ENCODE measurements at places on chromosomes 5 and 9.

GRCh38 chr5:140073296-140073695 is 30.2 kb upstream of the NRG2 start:
- DNase-seq: no peak

- DNase-seq: no peak
Observed at GRCh38 chr9:127612939-127613582, 984 bp downstream of the STXBP1 start.

DNA sequence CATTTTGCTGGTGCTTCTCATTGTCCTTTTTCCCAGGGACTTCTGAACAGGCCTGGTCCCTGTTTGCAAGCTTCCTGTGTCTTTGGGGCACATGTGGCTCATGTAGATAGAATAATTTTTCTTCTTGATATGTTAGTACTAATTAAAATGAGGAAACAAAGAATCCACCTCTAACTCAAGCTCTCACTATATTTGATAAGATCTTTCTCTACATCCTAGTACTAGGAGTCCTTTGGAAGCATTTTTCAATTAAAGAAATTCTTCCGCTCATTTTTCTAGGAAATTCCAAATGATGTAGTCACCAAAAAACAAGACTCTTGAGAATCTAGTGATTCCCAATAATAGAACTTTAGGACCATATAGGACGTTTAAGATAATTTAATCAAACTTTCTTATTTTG is 165.3 kb downstream of the SEC61B start:
- no peak for DNase-seq

DNA sequence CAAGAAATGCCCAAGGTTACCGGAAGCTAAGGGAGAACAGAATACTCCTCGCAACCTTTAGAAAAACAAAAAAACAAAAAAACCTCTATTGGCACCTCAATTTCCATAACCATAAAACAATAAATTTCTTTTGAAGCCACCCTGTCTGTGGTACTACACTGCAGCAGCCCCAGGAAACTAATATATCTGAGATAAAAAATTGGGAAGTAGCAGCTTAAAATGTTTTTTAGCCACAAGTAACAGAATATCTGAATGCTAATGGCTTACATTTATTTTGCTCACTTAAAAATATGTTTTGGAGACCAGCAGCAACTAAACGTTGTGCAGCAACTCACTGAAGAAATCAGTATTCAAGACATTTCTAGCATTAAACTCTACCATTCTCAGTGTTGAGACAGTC is 969.6 kb downstream of the DNAH5 start:
- no peak for DNase-seq

DNA sequence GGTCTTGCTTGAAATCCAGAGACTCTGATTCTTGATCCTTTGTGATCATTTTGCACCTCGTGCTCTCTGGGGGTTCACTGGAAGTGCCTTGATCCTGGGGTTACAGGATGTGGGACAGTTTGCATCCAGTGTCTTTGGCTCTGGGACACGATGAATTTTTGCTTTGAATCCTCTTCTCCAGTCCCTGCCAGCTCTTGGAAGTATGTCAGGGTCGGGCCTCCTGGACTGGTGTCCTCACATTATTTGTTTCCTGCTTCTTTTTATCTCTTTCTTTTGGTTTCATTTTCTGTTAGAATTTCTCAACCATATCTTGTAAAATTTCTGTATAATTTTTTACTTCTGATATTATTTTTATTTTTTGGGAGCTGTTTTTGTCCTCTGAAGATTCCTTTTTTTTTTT is 34.2 kb downstream of the SECISBP2 start:
- no peak for DNase-seq

GRCh38 chr9:70455993-70456704 is 41.7 kb upstream of the KLF9 start:
- no peak for DNase-seq

DNA sequence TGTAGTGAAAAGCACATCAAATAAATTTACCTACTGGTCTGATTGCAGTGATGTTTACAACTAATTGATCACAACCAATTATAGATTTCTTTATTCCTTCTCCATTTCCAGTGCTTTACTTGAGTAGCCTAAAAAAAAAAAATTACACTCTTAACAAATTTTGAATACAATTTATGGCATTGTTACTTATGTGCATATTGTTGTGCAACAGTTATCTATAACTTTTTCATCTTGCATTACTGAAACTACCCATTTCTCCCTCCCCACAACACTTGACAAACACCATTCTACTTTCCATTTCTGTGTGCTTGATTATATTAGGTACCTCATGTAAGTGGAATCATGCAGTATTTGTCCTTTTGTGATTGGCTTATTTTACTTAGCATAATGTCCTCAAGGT is 12.3 kb downstream of the RMI1 start:
- DNase-seq: no peak

- no peak for DNase-seq
Observed at GRCh38 chr9:23606107-23606506, 219.9 kb downstream of the ELAVL2 start.

DNA sequence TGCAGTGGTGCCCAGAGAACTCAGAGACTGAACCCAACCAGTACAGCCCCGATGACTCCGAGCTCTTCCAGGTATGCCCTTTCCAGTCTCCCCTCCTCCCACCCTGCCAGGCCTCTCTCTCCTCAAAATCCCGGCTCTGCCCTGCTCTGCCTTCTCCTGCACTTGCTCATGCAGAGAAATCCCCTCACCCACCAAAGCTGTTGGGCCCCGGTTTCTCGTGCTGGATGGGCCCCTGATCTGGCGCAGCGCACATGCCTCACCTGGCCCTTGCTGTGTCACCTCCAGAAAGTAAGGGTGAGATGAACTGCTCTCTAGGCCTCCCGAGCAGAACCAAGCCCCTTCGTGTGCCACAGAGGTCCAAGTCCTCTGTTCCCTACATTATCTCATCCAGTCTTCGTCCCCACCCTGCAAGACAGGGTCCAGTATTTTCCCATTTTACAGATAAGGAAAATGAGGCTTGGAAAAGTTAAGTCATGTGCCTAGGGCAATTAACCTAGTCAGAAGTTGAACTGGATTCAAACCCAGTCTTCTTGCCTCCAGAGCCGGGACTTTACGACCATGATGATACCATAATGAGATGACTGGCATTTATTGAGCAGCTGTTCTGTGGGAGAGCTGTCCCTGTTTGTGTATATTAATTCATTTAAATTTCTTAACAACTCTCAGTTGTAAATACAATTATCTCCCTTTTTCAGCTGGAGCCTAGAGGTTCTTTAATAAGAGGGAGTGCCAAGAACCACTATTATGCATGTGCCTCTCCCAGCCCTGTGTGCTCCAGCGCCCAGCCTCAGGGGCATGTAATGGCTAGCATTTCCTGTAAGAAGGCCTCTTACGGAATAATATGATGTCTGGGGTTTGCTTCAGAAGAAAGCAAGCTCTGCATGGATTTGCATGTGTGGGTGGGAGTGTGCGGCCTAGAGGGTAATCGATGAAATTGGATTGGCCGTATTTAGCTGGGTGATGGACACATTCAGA is 90.7 kb downstream of the PPARGC1B start:
- no peak for DNase-seq

DNA sequence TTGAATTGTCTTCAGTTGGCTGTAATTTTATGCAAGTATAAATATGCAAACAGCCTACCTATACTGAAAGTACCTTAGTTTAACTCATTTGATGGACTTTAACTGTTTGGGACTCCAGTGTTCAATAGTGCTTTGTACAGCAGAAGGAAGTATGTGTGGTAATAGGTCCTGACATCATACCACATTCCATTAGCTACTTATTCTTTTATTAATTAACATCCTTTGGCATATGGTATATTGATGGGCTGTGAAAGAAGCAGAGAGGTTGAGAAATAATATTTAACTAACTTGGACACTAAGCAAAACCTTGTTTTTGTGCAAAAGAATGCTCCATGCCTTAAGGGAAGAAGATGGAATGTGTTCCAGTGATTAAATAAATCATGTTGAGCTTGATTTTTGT is 97.6 kb upstream of the SEMA6A start:
- DNase-seq: no peak

- DNase-seq: no peak
Observed at GRCh38 chr5:60334281-60334713, 365.7 kb downstream of the DEPDC1B start.

GRCh38 chr5:7894860-7895259 is 25.9 kb downstream of the MTRR start:
- no peak for DNase-seq

GRCh38 chr5:79189439-79190234 is 46.3 kb upstream of the JMY start:
- DNase-seq: no peak

DNA sequence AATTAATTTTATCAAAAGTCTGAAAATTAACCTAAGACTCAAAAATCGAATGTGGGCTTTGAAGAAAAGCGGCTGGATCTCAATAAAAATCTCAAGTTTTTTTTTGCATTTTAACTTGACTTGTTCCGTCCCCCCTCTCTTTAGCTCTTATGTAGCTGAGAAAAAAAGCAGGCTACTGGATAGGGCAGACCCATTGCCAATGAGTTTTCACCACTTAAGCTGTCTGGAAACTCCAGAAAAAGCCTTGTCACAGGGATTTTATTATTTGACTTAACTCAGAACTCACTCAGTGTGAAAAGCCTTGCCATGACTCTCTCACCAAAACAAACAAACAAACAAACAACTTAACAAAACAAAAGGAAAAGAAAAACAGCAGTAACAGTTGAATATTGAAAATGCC is 247.4 kb downstream of the CDH9 start:
- DNase-seq: no peak

- no peak for DNase-seq
Observed at GRCh38 chr5:89342106-89342876, 459.3 kb upstream of the MEF2C start.

DNA sequence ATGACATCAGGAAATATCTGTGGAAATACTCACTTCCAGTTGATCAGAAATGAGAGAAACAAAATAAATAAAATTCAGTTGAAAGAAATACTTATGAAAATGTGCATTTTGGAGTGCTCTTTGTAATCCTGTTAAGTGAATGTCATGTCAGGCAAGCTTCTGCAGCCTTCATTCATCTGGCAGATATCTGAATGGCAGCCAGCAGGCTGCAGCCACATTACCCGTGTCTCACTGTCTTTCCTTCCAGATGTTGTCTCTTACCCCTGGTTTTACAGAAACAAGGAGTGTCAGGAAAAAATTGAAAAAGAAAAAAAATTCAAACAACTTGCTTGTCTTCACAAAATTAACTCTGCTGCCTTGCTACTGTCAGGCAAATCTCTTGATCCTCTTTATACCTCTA is 445.0 kb upstream of the RIOK2 start:
- DNase-seq: no peak
